Stimulated activated CD8-positive, alpha-beta memory T cell treated with anti-CD3 and anti-CD28 coated beads, Interleukin-12 subunit alpha, Interleukin-12 subunit beta, amount 100 ng/mL, for 4 hours (primary cell): ENCODE measurements at places on chromosomes 3 and 15.

GRCh38 chr15:100075229-100075628 is 266.5 kb downstream of the ADAMTS17 start:
- no peak for DNase-seq

DNA sequence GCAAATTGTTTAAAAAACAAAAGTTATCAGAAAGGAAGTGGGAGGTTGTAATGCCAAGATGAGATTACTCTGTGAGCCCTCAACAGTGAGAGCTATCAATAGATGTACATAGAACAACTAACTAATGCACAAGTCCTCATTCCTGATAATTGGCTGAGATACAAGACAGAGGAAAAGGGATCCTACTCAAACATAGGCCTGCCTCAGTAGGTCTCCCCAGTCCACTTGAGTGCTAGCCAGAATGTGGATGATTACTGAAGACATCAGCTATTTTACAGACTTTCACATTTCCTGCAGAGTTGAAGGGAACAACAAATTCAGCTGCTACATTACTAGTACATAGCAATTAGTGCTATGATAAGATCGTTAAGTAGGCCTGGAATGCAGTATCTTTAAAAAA is 981.9 kb downstream of the TUSC7 start:
- no peak for DNase-seq

GRCh38 chr3:29178809-29179793 is 101.8 kb upstream of the RBMS3 start:
- DNase-seq: no peak

DNA sequence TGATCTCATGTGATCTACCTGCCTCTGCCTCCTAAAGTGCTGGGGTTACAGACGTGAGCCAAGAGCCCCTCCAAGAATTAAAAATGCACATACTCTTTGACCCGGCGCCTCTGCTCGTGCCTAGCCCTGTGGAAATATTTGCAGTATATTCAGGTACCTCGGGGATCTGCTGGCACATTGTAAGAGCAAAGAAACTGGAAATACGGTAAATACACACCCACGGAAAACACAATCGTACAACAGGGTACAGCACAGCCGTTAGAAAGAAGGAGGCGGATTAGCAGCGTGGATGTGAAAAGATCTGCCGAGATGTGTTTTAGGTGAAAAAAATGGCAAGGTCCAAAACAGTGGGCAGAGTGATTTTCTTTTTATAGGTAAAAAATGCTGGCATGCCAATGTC is 6.1 kb upstream of the HDAC11 start:
- DNase-seq: no peak

GRCh38 chr15:45355860-45356259 is 22.5 kb downstream of the GATM start:
- no peak for DNase-seq

DNA sequence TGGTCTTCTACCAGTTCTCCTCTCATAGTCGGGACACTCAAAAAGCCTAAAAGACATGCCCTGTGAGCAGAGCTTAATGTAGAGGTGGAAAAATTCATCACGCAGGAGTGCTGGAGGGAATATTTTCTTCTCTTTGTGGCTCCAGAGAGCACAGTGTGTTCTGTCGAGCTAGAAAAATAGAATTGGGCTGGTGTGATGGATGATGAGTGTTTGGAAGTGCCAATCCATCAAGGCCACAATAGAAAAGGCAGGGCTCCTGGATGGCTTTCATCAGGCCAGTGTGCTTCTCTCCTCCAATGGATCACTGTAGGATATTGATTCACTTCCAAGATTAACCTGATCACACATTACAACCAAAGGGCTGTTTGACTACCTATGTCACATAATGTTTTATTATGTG is 65.7 kb downstream of the CD47 start:
- DNase-seq: no peak

DNA sequence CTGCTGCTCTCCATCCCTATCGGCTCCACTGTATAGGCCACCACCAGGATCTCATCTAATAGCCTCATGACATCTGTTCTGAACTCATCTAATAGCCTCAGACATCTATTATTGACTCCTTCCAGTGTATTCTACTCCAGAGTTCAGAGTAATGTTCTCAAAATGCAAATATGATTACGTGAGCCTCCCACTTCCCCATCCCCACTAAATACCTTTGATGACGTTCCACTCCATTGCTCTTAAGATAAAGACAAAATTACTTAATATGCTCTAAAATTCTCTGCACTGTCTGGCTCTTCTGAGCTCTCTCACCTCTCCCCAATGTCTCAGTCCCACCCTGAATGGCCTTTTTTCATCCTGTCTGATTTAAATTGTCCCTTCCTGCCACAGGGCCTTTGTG is 94.7 kb downstream of the SAMMSON start:
- DNase-seq: no peak

DNA sequence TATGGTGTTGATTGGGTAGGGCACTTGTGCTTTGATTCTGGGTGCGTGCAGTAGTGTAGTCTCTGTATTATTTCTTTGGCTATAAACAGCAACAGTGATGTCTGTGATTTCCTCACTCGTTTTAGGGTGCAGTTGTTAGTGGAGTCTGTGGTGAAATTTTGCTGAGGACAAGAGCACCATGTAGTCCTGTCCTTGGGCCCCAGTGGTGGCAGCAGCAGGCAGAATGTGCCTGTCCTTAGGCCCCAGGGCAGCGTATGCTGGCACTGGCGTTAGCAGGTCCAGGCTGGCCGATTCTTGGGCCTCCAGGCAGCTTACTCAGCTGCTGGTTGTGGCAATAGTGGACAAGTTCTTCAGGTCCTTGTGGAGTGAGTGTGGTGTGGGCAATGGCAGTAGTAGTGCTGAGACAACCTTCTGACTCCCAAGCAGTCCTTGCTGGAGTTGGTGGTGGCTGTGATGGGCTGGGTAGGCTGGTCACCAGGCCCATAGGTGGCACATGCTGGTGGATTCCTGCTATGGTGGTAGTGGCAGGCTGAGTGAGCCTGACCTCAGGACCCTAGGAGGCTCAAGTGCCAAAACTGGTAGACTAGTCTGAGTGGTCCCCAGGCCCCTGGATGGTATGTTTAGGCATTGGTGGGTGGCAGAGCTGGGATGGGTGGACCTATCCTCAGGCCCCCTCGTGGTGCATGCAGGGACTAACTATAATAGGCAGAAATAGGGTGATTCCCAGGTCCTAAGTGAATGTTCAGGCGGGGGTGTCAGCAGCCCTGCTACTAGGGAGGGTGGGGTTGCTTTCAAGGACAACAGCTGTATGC is 56.3 kb downstream of the TNFAIP8L3 start:
- no peak for DNase-seq

GRCh38 chr3:82240322-82240721 is 478.9 kb upstream of the GBE1 start:
- no peak for DNase-seq

GRCh38 chr3:197468167-197468566 is 87.6 kb downstream of the BDH1 start:
- no peak for DNase-seq

DNA sequence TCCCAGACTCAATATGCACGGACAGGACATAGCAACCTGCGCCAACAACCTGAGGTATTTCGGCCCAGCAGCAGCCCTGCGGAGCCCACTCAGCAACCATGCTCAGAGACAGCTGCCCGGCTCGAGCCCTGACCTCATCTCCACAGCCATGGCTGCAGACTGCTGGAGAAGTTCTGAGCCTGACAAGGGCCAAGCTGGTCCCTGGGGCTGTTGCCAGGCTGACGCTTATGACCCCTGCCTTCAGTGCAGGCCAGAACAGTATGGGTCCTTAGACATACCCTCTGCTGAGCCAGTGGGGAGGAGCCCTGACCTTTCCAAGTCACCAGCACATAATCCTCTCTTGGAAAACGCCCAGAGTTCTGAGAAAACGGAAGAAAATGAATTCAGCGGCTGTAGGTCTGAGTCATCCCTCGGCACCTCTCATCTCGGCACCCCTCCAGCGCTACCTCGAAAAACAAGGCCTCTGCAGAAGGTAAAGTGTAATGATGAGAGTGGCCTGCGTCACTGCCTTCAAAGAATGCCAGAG is 25.5 kb downstream of the TMEM41A start:
- no peak for DNase-seq

GRCh38 chr3:127809611-127810010 is 12.7 kb downstream of the MGLL start:
- DNase-seq: no peak

- no peak for DNase-seq
Observed at GRCh38 chr3:25480811-25481210, 52.7 kb downstream of the RARB start.

DNA sequence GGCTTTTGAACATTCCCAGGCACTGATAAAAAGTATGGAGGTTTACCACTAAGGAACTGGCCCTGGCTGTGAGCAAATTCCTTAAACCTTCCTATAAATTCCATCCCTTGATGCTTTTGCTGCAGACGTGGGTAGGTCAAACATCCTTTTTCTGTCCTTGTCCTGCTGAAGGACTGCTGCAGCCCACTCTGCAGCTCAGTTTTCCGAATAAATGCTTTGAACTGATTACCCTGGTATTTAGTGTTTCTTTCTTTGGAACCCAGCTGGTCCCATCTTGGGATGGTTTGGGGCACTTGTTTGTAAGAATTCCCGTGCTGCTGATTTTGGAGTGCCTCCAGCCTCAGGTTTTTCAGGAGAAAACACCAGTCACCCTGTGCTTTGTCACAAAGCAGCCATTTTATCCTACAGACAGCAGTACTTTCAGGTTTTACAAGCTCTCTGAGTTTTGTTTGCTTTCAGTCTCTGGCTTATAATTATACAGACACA is 815.9 kb downstream of the VGLL3 start:
- DNase-seq: no peak

- DNase-seq: no peak
Observed at GRCh38 chr3:45104715-45105711, 41.2 kb downstream of the CDCP1 start.

- no peak for DNase-seq
Observed at GRCh38 chr3:40938591-40938990, 260.7 kb upstream of the CTNNB1 start.

GRCh38 chr3:188904670-188905069 is 267.1 kb upstream of the TPRG1 start:
- DNase-seq: no peak

DNA sequence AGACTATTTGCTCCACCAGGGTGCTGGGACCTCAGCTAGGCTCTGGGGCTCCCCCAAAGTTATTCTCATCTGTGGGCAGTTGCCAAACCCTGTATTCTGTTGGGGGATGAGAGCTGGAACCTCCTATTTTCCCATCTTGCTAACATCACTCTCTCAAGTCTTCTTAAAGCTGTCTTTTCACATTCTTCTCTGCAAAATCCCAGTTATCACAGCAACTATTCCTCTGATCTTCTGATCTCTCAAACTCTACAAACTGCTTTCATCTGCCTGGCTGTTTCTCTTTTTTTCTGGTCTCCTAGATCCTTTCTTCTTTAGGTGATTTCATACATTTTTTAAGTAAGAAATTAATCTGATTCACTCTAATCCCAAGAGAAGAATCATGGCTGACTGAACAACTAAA is 10.7 kb upstream of the ADAMTSL3 start:
- DNase-seq: no peak

- DNase-seq: no peak
Observed at GRCh38 chr15:29937956-29938355, 115.7 kb upstream of the TJP1 start.

- DNase-seq: no peak
Observed at GRCh38 chr3:109184726-109185125, 48.2 kb downstream of the C3orf85 start.

DNA sequence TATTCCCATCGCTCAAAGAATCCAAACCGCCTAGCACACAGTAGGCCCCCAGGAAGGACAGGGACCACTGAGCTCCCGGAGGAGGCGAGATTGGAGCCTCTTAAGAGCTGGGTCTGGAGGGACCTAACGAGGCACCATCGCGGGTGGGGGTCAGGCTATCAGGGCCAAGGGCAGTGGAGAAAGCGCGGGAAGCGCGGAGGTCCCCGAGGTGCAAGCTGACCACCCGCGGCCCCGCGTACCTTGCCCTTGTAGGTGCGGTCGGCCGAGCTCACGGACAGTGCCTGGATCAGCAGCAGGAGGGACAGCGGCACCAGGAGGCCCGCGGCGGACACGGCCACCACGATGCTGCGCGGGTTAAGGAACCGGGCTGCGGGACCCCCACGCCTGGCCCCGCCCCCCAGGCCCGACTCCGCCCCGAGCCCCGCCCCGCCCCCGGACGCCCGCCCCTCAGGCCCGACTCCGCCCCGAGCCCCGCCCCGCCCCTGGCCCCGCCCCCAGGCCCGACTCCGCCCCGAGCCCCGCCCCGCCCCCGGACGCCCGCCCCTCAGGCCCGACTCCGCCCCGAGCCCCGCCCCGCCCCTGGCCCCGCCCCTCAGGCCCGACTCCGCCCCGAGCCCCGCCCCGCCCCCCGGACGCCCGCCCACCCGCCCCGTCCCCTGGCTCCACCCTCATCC is 3.9 kb downstream of the ZDHHC19 start:
- DNase-seq: no peak

GRCh38 chr15:48423342-48423741 is 92.1 kb downstream of the DUT start:
- DNase-seq: no peak

- no peak for DNase-seq
Observed at GRCh38 chr3:172410702-172411477, 37.4 kb downstream of the GHSR start.

DNA sequence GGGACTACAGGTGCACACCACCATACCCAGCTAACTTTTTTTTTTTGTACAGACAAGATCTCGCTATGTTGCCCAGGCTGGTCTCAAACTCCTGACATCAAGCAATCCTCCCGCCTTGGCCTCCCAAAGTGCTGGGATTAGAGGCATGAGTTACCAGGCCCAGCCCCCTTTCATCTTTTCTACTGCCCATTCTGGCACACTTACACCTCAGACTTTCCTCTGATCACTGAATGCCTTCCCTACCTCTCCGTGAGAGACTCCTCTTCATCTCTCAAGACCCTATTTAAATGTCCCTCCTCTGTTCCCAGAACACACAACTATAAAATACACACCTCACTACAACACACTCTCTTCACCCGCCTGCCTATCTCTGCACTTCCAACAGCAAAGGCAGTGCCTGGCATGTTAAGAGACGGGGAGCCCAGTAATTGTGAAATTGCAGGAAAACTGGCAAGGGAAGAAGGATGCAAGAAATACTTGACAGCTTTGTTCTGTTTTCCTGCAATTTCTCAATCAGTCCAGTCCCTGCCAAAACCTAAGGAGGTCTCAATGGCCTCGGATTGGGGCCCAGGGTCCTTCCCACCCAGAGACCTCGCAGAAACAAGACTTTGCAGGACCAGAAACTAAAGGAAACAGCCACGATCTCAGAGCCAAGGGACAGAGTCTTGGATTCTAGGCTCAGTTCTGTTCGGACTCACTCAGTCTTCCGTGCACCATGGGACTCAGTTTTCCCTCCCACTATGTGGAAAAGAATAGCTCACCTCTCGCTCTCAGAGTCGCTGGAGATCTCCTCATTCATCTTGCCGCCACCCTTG is 849 bp downstream of the RRP9 start:
- no peak for DNase-seq

GRCh38 chr15:52193321-52193720 is 2.1 kb upstream of the GNB5 start:
- DNase-seq: no peak

DNA sequence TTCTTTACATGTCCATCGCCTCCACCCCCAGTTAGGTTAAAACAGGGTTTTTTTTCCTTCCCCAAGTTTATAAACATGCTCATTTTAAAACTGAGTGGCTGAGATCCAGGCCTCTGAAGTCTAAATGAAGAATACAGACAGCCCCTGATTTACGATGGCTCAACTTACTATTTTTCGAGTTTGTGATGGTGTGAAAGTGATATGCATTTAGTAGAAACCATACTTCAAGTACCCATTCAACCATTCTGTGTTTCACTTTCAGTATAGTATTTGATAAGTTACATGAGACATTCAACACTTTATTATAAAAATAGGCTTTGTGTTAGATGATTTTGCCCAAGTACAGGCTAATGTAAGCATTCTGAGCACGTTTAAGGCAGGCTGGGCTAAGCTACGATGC is 30.5 kb upstream of the GNB5 start:
- DNase-seq: no peak
